ENCODE measurements at places on chromosomes 6 and 20. TPM values are rescaled to one million over a fixed set of nuclear protein-coding genes. Genes with fewer than 3 reads are reported as not detected.

The CASS4 gene
- total RNA-seq: not detected

The PSMA7 gene
- total RNA-seq: 577 TPM

The SYNGAP1 gene
- total RNA-seq: 5.6 TPM

The MEI4 gene
- not detected for total RNA-seq

The DCBLD1 gene
- 24.5 TPM for total RNA-seq

The CST5 gene
- not detected for total RNA-seq

The OXT gene
- not detected for total RNA-seq

The TRIM31 gene
- 0.72 TPM for total RNA-seq

Measured in A549 treated with AZD2906 at 1 μM for 4 hours (cell line).